ENCODE measurements at places on chromosomes 3 and 15. TPM values are rescaled to one million over a fixed set of nuclear protein-coding genes. Genes with fewer than 3 reads are reported as not detected.

Gene FOXP1
- 153 TPM for total RNA-seq

DNA sequence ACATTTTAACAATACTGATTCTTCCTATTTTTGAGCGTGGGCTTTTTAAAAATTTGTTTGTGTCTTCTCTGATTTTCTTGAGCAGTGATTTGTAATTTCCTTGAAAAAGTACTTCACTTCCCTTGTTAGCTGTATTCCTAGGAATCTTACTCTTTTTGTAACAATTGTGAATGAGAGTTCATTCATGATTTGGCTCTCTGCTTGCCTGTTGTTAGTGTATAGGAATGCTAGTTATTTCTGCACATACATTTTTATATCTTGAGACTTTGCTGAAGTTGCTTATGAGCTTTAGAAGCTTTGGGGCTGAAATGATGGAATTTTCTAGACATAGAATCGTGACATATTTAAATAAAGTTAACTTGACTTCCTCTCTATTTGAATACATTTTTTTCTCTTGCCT is 582.8 kb upstream of the BCHE start:
- DNase-seq: no peak

DNA sequence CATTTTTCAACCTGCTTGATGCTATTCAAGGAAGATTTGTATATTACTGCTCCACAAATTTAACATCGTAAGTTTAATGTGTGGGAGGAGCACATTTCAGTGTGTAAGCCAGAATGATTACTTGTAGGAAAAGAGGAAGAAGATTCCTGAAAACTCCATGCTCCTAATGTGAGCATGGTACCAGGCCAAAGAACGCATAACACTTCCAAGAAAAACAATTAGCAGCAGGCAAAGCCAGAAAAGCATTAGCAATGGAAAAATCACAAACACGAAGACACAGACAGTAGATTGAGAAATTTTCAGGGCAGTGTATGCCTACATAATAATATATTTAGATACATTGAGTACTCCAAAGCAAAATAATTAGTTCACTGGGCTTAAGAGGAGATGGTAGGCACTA is 96.6 kb upstream of the CBLB start:
- DNase-seq: no peak

GRCh38 chr3:135576751-135577150 is 388.8 kb upstream of the PPP2R3A start:
- DNase-seq: no peak

- peak; percentile 81 for DNase-seq
Observed at GRCh38 chr3:189148081-189148507, 23.7 kb upstream of the TPRG1 start.
